ENCODE measurements at places on chromosomes 2 and 18.
A peak's percentile ranks its signal among the peaks of the same experiment; 100 is the strongest.

GRCh38 chr2:3180082-3180908 lies 197.3 kb downstream of the EIPR1 start:
- no peak for DNase-seq

GRCh38 chr2:218605432-218605831 lies 2.3 kb upstream of the PLCD4 start:
- no peak for DNase-seq

GRCh38 chr2:61993422-61994024 lies 88.0 kb downstream of the COMMD1 start:
- DNase-seq = no peak

- no peak for DNase-seq
Measured at GRCh38 chr18:3450799-3451182, 819 bp downstream of the TGIF1 start.

GRCh38 chr2:159614534-159615366 lies 1.6 kb downstream of the BAZ2B start:
- DNase-seq = no peak

DNA sequence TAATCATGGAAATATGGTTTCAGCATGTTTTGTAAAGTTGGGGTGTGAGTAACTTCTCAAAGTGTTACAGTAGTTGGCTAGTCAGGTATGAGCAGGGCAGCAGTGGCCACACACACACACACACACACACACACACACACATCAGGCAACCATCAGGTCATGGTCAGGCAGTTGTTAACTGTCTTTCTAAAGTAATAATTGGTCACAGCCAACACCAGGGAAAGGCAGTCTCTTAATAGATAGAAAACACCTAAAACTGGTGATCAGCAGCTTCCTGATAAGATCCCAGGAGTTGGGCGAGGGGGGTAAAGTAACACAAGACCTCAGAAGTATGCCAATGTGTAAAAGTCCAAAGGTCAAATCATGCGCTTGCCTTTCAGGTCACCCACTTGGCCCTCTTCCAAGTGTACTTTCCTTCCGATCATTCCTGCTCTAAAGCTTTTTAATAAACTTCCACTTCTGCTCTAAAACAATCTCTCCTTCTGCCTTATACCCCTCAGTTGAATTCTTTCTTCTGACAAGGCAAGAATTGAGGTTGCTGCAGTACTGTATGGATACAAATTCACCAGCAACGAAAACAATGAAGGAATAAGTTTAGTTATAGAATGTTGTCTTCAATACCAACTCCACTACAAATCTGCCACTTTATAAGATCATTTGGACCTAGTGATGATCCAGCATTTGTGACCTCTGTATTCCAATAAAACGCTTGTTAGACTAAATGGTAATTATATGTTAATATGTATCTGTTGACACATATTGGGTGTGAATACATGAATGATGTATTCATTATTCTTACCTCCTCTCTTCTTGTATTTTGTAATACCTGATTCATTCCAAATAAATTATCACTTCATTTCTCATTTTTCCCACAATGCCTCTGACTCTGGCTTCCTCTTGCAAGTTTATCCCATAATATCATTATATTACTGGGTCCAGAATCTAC lies 254.3 kb downstream of the METTL4 start:
- DNase-seq = no peak

GRCh38 chr2:164967781-164968228 lies 12.5 kb upstream of the SLC38A11 start:
- no peak for DNase-seq

DNA sequence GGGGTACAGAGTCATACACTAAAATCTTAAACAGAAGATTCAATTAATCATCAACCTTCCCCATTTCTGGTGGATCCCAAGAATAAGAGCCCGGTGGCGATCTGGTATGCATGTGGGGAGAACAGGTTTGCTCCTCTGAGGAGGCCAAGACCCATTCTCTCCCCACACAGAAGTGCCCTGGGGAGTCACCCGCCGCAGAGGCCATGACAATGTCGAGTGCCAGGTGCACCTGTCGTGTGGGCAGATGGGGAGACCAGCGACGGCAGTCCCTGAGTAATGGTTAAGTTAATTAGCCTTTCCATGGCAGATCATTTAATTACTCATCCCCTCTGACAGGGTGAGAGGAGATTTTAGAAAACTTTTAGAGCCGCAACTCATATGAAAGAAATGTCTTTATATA lies 345.0 kb downstream of the NCKAP5 start:
- DNase-seq = peak; percentile 36

DNA sequence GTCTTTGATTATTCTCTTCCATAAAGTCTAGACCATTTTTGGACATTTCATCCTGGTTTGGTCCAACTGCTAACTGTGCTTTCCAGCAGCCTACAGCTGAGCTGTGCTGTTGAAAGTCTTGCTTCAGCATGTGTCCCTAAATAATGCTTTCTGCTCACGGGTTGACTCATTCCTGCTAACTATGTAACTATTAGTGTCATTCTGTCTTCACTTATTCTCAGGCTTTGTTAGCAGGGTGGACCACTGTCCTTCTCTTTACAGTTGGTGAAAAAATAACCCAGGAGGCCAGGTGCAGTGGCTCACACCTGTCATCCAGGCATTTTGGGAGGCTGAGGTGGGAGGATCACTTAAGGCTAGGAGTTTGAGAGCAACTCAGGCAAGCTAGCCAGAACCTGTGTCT lies 8.9 kb downstream of the ADAM23 start:
- no peak for DNase-seq

- no peak for DNase-seq
Measured at GRCh38 chr2:227597998-227598397, 695 bp upstream of the SCYGR2 start.

- peak; percentile 56 for DNase-seq
Measured at GRCh38 chr2:9474361-9475057, at the start of gene IAH1. IAH1 (plus strand) TSS chr2:9474551; CDS start chr2:9474567, 16 bp downstream.

GRCh38 chr2:214471382-214471781 lies 60.5 kb downstream of the VWC2L start:
- DNase-seq = no peak

GRCh38 chr2:155703917-155704316 lies 628.6 kb downstream of the NR4A2 start:
- DNase-seq = no peak

GRCh38 chr2:207144173-207144785 lies 21.5 kb downstream of the KLF7 start:
- DNase-seq = no peak

GRCh38 chr2:103135679-103136078 lies 373.8 kb downstream of the TMEM182 start:
- no peak for DNase-seq

GRCh38 chr2:180695586-180696401 lies 284.6 kb upstream of the UBE2E3 start:
- no peak for DNase-seq

GRCh38 chr2:36387258-36387916 lies 31.8 kb downstream of the CRIM1 start:
- DNase-seq = no peak

DNA sequence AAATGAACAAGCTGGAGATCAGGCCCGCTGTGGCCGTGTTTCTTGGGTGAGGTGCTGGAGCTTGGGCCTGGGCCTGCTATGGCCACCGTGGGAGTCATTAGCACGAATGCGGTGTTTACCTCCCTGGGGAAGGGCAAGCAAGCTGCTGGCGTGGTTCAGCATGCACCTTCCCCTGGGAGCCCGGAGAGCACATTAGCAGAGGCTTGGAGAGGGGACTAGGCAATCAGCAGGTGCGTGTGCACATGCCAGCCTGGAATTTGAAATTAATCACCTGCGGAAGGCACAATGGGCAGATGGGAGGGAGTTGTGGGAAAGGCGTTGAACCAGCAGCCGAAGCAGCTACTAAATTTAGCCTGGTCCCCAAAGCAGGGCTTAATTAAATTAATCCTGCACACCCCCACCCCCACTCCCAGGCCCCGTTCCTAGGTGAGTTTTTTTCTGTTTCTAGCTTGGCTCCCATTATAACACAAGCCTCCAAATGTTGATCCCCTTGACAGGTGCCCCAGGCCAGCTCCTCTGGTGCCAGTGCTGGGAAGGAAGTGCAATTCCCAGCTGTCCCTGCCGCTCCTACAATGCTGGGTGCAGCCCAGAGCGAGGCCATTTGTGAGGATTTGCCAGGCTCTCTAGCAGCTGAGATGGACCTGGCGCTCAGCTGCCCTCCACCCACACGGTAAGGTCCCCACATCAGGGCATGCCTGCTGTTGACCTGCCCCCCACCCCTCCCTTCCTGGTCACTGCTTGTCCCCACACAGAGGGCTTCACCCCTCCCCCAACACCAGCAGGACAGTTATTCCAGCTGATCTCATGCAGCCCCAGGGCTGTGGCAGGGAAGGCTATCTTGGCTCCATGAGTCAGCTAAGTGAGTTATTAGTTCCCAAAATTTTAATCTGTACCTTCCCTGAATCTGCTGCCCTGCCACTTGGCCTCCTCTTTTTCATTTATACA lies 115.0 kb downstream of the ZBTB7C start:
- peak; percentile 67 for DNase-seq

DNA sequence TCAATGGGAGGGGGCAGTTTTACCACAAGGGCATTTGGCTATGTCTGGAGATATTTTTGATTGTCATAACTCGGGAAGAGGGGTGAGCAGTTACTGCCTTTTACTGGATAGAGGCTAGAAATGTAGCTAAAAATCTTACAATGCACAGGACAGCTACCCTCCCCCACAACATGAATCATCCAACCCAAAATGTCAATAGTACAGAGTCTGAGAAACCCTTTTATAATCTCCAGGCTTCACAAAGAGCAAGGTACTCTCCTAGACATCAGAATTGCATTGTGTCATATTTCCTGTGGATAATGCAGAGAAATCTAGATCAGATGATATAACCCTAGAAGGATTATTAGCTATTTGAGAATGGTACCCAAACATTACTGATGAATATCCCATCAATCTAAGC lies 277.1 kb upstream of the NRP2 start:
- DNase-seq = no peak

DNA sequence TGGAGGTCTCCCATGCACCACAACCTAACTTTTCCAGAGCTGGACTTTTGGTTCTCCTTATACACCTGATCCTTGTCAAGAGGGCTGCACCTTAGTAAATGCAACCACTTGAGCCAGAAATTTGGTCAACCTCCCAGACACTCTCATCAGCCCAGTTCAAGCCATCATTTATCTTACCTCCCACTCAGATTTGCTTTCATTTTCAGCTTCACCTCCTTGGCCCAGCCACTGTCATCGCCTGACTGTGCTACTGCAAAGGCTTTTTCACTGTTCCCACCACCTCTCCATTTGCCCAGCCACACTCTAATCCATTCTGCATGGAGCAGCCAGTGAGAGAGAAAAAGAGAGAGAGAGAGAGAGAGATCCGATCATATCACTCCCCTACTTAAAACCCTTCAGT lies 112.4 kb upstream of the DDX18 start:
- DNase-seq = no peak

GRCh38 chr18:22667616-22668422 lies 250.1 kb upstream of the CTAGE1 start:
- DNase-seq = no peak

All from glutamatergic neuron (in vitro differentiated cells).